ENCODE measurements at places on chromosomes 13 and 19. TPM values are rescaled to one million over a fixed set of nuclear protein-coding genes. Genes with fewer than 3 reads are reported as not detected.

DNA sequence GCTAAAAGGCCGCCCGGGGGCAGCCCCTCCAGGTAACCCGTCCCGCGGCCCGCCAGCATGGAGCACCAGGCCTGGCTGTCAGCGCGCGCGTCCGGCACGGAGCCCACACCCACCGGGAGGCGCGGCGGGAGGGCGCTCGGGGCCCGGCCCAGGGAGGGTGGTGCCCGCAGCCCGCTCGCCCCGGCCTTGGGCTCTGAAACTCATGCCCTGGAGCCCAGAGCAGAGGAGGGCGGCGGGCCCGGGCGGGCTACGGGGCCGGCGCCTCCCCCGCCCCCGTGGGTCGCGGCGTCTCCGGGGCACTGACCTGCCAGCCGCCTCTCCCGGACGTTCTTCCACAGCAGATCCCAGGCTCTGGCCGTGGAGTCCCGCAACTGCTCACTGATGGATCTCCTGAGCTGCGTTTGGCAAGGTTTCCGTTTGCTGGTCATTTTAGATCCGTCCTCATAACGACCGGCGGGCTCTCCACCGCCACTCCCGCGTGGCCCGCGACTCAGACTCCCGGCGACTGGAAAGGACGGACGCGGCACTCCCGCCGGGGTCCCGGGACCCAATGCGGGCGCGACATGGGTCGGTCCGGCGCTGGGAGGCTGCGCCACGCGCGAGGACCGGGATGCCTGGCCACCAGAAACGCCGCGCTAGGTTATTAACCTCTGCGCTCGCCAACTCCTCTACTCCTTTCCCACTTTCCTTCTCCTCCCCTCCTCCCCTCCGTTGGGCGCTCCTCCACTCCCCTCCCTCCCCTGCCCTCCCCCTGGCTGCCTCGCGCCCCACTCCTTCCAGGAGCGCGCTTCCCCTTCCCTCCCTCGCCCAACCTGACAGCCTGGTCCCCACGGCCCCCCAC, 64.7 kb upstream of the STARD13 start:
- H3K36me3 ChIP-seq, result peaks cover 4% of the 10 kb centered on the region
- peak overlapping the region; percentile 74 for H3K27ac ChIP-seq
- peak; percentile 46 for DNase-seq

MFSD12 gene
- 132 TPM for total RNA-seq

TINCR gene
- total RNA-seq, result not detected

- H3K27ac ChIP-seq, result no peak overlapping the region
- no peaks in the 10 kb centered on the region for H3K4me1 ChIP-seq
- no peaks in the 10 kb centered on the region for H3K36me3 ChIP-seq
- DNase-seq, result no peak
- H3K27me3 ChIP-seq, result no peaks in the 10 kb centered on the region
- no peak overlapping the region for H3K4me3 ChIP-seq
Measured at GRCh38 chr19:38742906-38743305, 1.4 kb downstream of the CAPN12 start.

- H3K27ac ChIP-seq, result no peak overlapping the region
- no peaks in the 10 kb centered on the region for H3K36me3 ChIP-seq
- H3K4me3 ChIP-seq, result no peak overlapping the region
- H3K4me1 ChIP-seq, result no peaks in the 10 kb centered on the region
Measured at GRCh38 chr13:52399708-52400107, 6.3 kb downstream of the THSD1 start.

ZNF723 gene
- total RNA-seq, result not detected

GRCh38 chr13:51793570-51794271, 10.2 kb downstream of the DHRS12 start:
- no peaks in the 10 kb centered on the region for H3K27me3 ChIP-seq
- peak; percentile 57 for DNase-seq
- H3K4me3 ChIP-seq, result no peak overlapping the region

GRCh38 chr19:53626976-53627375, 4.8 kb upstream of the DPRX start:
- no peak overlapping the region for H3K4me3 ChIP-seq
- DNase-seq, result no peak
- H3K27me3 ChIP-seq, result no peaks in the 10 kb centered on the region
- no peaks in the 10 kb centered on the region for H3K36me3 ChIP-seq

CRX gene
- not detected for total RNA-seq

GRCh38 chr19:46880431-46880830, 19.6 kb downstream of the ARHGAP35 start:
- no peak overlapping the region for H3K4me3 ChIP-seq
- 0 out of 2 replicates have a peak overlapping the region, but pooled peaks have one; percentile 8 for H3K27ac ChIP-seq
- DNase-seq, result no peak
- no peaks in the 10 kb centered on the region for H3K27me3 ChIP-seq
- peaks cover 41% of the 10 kb centered on the region for H3K4me1 ChIP-seq

DNA sequence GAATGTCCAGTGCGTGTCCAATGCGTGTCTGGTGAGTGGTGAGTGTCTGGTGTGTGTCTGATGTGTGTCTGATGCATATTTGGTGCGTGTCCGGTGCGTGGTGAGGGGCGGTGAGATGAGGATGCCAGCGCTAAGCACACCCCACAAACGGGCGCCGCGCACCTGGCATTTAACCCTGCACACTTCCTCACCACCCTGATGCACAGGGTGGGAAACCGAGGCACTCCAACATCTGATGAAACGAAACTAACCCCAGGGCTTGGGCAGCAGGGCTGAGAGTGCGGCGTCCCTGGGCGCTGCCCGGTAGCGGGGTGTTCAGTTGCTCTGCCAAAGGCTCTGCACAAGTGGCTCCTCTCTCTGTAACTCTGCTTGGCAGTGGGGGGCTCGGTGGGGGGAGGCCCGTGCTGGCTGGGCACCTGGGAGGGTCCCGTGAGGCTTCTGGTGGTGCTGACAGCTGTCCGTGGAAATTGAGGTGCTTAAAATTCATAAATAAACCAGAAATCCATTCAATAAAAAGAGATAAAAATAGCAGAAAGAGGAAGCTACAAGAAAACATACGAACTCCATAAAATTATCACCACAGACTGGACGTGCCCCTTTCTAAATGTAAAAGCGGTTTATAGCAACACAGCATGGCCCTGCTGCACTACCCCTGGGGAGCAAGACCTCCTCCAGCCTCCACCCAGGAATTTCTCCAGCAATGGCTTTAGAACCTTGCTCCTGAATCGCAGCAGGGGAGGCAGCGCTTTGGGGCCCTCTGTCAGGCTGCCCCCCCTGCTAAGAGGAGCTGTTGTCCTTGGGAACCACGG, 76.0 kb downstream of the RASA3 start:
- H3K4me1 ChIP-seq, result peaks cover 6% of the 10 kb centered on the region
- peaks cover 25% of the 10 kb centered on the region for H3K36me3 ChIP-seq
- H3K27me3 ChIP-seq, result no peaks in the 10 kb centered on the region
- DNase-seq, result no peak
- H3K27ac ChIP-seq, result no peak overlapping the region

OSCAR gene
- not detected for total RNA-seq

DNA sequence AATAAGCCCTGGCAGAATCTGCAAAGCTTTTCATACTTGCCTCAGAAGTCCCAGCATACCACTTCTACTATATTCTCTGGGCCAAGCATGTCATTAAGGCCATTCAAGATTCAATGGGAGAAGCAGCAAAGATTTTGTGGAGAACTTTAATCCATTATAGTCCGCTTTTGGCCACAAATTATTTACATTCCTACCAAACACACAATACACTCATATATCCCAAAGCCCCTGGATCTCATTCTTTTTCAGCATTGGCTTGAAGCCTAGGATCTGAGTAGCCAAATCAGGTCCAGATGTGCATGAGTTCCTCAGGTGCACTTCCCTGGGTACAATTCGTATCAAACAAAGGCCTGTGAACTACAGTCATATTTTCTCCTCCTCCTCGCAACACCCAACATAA, 203.4 kb downstream of the NDFIP2 start:
- no peak overlapping the region for H3K27ac ChIP-seq
- no peak for DNase-seq
- no peaks in the 10 kb centered on the region for H3K36me3 ChIP-seq
- H3K4me1 ChIP-seq, result no peaks in the 10 kb centered on the region
- H3K27me3 ChIP-seq, result no peaks in the 10 kb centered on the region

LAIR1 gene
- total RNA-seq, result not detected

DNA sequence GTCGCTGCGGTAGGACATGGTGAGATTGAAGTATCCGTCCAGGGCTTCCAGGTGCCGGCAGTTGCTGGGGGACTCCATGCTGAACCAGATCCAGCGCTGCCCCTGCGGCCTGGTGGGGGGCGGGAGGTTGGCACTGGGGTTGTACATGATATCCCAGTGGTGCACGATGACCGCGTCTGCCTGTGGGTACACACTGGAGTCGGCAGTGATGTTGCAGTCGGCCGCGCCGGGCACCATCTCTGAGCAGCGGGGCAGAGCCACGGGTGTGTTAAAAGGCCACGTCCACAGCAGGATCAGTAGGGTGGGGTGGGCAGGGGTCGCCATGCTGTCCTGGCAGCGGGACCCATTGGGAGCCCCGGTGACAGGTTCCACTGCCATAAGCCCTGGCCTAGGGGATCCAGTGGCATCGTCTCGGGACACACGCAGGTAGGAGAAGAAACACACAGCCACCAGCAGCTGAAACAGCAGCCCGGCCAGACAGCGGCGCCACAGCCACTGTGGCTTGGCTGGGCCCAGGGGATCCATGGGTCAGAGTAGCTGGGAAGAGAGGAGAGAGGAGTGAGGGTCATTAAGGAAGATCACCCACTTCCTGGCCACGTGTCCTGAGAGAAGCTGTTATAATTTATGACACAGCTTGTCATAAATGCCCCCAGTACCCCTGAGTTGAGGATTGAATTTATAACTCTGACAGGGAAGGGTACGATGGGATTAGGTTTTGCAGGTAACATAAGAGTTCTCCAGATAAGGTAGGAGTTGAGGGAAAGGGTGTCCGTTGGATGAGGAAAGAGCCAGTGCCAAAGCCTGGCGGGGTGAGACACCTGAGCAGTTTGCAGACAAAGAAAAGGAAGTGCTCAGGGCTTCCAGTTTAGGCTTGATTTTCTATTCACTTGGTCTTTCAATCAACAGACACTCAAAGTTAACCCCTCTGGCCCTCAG, 2.9 kb downstream of the FUT5 start:
- no peak overlapping the region for H3K27ac ChIP-seq
- H3K27me3 ChIP-seq, result no peaks in the 10 kb centered on the region
- H3K4me1 ChIP-seq, result peaks cover 10% of the 10 kb centered on the region
- DNase-seq, result no peak
- no peaks in the 10 kb centered on the region for H3K36me3 ChIP-seq

LGALS14 gene
- not detected for total RNA-seq

DNA sequence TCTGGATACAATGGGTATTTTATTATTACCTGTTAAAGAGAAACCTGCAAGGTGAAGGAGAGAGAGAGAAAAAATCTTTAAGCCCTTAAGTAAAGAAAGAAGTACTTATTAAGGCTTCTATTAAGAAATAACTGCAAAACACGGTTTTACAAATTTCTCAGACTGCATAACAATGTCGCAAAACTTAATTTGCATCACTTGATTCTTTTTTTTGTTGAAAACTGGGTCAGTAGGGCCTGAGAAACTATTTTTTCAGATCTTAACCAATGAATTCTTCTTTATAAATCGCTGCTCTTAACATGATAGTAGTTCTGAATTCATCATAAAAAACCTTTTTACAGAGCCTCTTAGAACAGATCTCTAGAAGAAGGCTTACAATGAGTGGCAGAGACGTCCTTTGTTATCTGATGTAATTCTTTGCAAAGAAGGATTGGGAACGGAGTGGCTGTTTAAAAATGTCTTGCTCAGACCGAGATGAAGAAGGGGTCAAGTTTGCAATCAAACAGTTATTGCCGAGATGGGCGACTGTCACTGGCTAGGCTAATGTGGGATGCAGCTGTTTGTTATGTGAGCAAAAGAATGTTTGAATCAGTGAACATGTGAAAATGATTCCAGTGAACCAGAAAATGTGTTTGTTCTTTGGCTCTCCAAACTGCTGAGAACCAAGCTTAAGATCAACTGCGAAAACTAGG, 76.3 kb downstream of the ZNF536 start:
- peaks cover 4% of the 10 kb centered on the region for H3K27me3 ChIP-seq
- DNase-seq, result peak; percentile 14
- no peak overlapping the region for H3K4me3 ChIP-seq
- peaks cover 26% of the 10 kb centered on the region for H3K4me1 ChIP-seq
- peak overlapping the region; percentile 2 for H3K27ac ChIP-seq

TNNT1 gene
- total RNA-seq, result 3.4 TPM

CLDND2 gene
- not detected for total RNA-seq

DNA sequence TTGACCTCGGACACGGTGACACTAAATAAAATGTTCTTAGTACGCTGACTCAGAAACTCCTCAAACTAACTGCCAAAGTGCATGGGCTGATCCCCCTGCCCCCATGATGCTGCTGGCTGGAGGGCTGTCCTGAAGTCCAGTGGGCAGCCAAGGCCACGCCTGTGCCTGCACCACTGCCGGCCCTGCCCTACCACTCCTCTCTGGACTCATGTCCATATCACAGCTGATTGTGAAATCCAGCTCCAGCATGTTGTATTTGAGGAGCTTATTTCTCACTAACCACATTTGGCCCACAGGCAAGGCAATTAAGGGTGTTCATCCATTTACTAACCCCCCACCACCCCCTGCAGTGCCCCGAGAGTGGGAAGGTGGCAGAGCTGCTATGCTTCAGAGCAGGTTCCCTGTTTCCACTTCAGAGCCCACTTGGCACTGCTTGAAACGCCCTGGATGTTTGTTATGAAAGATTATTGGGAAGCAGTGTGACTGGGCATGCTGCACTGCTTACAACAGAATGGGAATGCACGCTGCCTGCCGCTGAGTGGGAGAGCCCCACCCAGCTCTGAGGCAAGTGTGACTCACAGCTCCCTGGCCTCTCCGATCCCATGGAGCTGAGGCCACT, 114.0 kb downstream of the UQCRFS1 start:
- H3K36me3 ChIP-seq, result no peaks in the 10 kb centered on the region
- no peaks in the 10 kb centered on the region for H3K27me3 ChIP-seq
- no peaks in the 10 kb centered on the region for H3K4me1 ChIP-seq
- H3K4me3 ChIP-seq, result no peak overlapping the region
- no peak overlapping the region for H3K27ac ChIP-seq
- no peak for DNase-seq

DNA sequence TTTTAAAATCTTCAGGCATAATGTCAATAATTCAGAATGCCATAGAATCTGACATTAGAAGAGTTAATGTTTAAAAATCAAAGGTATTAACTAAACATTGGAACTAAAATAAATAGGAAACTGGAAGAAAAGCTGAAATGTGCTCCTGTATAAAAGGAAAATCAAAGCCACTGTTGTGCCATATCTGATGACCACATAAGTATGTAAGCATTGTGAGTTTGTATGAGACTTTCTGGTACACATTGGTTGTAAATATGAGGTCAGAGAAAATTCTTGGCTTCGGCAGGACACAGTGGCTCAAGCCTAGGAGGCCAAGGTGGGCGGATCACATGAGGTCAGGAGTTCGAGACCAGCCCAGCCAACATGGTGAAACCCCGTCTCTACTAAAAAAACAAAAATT, 48.3 kb upstream of the INTS6 start:
- no peak for DNase-seq
- peaks cover 3% of the 10 kb centered on the region for H3K27me3 ChIP-seq
- H3K4me1 ChIP-seq, result 0 out of 2 replicates have a peak, but pooled peaks cover 4% of the 10 kb centered on the region
- H3K4me3 ChIP-seq, result no peak overlapping the region
- no peaks in the 10 kb centered on the region for H3K36me3 ChIP-seq
- no peak overlapping the region for H3K27ac ChIP-seq

- peaks cover 23% of the 10 kb centered on the region for H3K4me1 ChIP-seq
- no peak overlapping the region for H3K4me3 ChIP-seq
- H3K27ac ChIP-seq, result no peak overlapping the region
- no peaks in the 10 kb centered on the region for H3K27me3 ChIP-seq
- no peaks in the 10 kb centered on the region for H3K36me3 ChIP-seq
- peak; percentile 18 for DNase-seq
Measured at GRCh38 chr13:44627441-44627840, 51.3 kb upstream of the TSC22D1 start.

HSD17B14 gene
- total RNA-seq, result not detected
